ENCODE measurements at places on chromosomes 7 and 10.
A peak's percentile ranks its signal among the peaks of the same experiment; 100 is the strongest.

DNA sequence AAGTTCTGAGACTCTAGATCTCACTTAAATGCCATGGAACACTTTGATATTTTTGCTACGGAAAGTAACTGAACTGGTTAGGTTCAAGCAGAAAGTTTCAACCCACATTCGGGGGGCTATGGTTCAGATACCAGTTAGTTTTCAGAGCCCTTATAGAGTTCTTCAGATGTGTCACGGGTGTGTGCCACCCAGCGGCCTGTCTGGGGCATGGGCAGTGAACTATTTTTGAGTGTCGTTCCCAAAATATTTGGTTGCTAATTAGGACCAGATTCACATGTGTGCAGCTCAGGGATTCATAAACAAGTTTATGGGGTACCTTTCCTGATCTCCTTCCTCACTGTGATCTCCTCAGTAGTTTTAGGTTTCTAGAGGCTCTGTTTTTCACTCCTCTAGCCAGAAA lies 271.9 kb downstream of the C7orf25 start:
- no peak for DNase-seq

DNA sequence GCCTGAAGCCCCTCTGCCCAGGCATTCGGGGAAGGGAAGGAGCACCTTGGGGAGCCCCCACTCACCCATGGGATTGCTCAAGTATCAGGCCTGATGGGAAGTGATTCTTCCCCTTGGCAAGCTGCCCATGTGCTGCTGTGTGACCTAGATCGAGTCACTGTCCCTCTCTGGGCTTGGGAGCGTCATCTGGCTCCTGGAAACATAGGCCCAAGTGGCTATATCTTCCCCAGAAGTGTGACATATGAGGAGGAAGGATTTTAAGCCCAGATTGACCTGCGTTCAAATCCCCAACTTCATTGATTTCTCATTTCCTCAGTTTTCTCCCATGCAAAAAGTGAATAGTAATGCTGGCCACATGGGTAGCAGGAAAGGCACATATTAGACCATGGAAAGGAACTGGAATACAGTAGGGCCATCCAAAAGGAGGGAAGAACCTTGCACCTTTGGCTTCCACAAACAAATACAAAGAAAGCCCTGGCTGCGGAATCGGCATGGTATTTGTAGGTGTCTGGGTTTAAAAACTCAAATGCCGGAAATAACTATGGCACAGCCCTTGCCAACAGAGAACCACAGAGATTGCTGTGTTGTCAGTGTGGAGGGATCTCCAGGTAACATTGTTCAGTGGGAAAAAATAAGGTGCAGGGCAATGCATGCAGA lies 169.5 kb upstream of the ZMIZ1 start:
- DNase-seq, result no peak

GRCh38 chr10:8361510-8361844 lies 307.0 kb downstream of the GATA3 start:
- DNase-seq, result peak; percentile 6

GRCh38 chr7:43905956-43906330 lies 453 bp downstream of the URGCP start:
- peak; percentile 40 for DNase-seq

DNA sequence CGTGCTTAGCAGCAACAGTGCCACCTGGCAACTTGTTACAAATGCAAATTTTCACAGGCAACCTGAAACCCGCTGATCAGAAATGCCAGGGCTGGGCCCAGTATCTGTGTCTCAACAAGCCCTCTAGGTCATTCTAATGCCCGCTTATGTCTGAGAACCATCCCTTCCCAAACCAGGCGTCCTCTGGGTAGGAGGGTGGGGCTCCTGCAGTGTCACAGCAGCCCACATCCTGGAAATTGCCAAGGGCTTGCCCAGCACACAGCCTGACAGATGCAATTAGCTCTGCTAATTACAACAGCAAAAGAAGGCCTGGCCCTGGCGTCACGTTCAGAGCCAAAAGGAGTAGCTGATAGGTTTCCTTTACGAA lies 15.9 kb downstream of the ITPRIP start:
- DNase-seq, result peak; percentile 79

GRCh38 chr10:6778992-6779701 lies 199.1 kb upstream of the PRKCQ start:
- DNase-seq, result no peak

GRCh38 chr10:96639899-96640298 lies 53.1 kb upstream of the TM9SF3 start:
- DNase-seq, result no peak

DNA sequence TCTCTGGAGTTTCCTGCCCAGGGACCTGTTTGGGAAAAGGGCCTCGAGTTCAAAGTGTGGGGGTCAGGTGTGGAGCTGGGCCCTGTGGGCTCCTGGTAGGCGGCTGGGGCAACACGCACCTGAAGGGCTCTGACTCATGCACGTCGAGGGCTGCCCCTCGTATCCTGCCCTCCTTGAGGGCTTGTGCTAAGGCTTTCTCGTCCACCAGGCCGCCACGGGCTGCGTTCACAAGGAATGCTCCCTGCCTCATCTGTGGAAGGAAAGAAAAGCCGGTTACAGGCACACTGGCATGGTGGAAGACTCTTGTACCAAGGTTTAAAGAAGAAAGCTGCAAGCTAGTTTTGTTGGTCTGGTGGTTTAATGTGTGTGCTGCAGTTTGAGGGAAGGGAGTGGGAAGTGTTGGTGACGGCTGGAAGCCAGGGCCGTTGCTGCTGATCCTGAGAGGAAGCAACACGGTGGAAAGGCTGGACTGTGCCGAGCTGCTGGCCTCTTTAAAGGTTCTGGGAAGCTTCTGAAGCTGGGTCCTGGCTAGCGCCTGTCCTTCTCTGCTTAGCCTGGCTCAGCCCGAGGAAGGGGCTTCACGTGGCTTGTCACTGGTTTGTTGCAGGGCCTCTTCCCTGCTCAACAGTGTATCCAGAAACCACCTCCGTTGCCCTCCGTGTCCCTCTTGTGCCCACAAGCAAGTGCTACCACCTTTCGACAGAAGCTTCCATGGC lies 52.0 kb downstream of the ZRANB1 start:
- DNase-seq, result no peak

GRCh38 chr7:23759671-23760391 lies 49.8 kb downstream of the STK31 start:
- DNase-seq, result no peak

DNA sequence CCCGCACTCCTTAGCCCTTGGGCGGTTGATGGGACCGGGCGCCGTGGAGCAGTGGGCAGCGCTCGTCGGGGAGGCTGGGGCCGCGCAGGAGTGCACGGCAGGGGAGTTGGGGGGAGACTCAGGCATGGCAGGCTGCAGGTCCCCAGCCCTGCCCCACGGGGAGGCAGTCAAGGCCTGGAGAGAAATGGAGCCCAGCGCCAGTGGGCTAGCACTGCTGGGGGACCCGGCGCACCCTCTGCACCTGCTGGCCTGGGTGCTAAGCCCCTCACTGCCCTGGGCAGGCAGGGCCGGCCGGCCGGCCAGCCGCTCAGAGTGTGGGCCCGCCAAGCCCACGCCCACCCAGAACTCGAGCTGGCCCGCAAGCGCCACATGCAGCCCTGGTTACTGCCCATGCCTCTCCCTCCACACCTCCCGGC lies 147.2 kb upstream of the PITRM1 start:
- DNase-seq, result no peak

- DNase-seq, result no peak
Measured at GRCh38 chr10:85946713-85947326, 419.8 kb downstream of the GRID1 start.

DNA sequence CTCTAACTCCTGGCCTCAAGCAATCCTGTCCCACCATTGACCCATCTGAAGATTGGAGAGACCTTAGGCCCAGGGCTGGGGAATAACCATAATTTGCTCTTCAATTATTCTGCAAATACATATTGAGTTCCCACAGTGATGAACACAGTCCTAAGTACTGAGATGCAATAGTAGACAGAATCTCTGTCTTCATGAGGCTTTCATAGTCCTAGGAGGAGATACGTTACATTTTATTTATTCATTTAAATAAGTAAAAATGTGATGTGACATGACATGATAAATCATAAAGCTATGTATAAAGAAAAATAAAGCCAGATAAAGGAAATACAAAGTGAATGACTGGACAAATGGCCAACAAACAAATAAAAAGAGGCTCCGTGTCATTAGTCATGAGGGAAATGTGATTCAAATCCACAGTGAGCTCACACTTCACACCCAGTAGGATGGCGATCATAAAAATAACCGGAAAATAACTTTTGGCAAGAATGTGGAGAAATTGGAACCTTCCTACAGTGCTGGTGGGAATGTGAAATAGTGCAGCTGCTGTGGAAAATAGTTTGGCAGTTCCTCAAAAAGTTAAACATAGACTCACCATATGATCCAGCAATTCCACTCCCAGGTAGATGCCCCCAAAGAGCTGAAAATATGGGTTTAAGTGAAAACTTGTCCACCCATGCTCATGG lies 52.1 kb upstream of the JCAD start:
- DNase-seq, result no peak

GRCh38 chr10:129045599-129045998 lies 421.4 kb upstream of the MGMT start:
- DNase-seq, result no peak

- no peak for DNase-seq
Measured at GRCh38 chr10:129514568-129515451, 47.8 kb downstream of the MGMT start.

DNA sequence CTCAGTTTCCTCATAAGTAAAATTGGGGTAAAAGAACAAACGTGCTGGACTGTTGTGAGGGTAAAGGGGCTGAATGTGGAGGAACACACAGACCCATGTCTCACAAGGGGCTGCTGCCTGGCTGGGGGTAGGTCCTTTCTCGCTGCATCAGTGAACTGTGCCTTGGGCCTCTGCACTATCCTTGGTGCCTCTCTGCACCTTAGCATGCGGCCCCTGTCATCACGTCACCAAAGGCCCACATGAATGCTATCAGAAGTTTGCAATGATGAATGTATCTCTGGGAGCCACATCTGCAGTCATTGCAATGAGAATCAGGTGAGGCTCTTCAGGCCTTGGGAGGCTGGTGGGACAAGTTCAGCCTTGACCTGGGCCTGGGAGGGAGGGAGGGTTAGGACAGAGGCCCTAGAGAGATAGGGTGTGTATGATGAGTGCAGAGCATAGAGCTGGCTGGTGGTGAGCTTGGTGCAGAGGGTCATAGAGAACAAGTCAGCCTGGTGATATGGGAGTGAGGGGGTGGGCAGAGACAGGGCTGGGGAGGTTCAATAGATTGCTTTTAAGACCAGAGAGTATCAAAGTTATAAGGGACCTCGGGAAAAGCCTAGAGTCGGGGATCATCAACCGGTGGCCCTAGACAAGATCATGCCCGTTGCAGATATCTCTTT lies 308.4 kb downstream of the RPS24 start:
- DNase-seq, result no peak

DNA sequence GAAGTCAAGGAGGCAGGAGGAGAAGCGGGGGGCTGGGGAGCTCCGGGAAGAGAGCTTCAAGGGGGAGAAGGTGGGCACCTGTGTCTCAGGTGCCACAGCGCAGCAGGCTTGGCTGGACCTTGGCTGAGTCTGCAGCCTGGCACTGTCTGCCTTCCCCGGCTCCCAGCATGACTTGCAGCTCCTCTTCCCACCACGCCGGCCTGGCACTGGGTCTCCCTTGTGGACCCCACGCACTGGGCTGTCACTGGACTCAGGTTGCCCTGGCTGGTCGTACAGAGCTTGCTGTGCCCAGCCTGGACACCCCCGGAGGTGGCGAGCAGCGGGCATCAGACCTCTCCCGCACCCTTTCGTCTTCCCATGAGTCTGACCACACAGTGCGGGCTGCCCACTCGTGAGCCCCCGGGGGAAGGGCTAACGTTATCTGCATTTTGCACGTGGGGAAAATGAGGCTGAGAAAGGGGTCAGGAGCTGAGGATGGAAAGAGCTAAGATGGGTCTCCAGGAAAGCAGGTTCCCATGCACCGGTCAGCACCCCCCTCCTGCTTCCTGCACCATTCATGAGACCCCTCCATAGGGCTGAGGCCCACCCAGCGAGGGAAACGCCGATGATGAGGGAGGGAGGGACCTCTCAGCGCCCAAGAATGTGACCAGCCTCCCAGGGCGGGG lies 40.3 kb upstream of the PSMG3 start:
- DNase-seq, result no peak

DNA sequence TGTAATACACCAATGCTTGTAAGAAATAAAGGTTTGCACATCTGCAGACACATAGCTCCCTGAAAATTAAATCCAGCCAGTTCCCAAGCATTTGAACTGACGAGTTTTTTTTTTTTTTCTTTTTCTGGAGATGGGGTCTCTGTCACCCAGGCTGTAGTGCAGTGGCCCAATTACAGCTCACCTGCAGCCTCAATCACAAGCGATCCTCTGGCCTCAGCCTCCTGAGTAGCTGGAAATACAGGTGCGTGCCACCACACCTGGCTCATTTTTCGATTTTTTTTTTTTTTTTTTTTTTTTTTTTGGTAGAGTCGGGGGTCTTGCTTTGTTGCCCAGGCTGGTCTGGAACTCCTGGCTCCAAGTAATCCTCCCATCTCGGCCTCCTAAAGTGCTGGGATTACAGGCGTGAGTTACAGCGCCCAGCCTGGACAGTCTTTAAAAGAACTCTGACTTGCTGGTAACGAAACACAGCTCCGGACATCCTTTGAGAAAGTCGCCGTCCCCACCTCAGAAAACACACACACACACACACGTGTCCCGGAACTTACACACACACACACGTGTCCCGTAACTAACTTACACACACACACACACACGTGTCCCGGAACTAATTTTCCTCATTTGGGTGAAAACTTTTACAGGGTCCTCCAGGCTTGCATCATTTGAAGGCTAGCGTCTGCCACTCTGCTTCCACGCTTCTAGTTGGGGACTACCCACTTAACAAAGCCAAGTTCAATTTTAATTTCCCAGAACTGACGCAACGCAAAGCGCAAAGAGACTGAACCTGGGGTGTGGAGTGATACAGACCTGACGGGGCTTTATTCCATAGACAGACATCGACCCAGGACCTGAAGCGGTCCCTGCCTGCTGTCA lies 18.6 kb downstream of the OCM2 start:
- DNase-seq, result peak; percentile 43

DNA sequence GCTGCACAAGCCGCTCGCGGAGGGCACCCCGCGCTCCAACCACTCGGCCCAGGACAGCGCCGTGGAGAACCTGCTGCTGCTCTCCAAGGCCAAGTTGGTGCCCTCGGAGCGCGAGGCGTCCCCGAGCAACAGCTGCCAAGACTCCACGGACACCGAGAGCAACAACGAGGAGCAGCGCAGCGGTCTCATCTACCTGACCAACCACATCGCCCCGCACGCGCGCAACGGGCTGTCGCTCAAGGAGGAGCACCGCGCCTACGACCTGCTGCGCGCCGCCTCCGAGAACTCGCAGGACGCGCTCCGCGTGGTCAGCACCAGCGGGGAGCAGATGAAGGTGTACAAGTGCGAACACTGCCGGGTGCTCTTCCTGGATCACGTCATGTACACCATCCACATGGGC lies 50.0 kb downstream of the FIGNL1 start:
- DNase-seq, result no peak

- DNase-seq, result no peak
Measured at GRCh38 chr7:147296201-147296600, 1179.6 kb downstream of the CNTNAP2 start.

DNA sequence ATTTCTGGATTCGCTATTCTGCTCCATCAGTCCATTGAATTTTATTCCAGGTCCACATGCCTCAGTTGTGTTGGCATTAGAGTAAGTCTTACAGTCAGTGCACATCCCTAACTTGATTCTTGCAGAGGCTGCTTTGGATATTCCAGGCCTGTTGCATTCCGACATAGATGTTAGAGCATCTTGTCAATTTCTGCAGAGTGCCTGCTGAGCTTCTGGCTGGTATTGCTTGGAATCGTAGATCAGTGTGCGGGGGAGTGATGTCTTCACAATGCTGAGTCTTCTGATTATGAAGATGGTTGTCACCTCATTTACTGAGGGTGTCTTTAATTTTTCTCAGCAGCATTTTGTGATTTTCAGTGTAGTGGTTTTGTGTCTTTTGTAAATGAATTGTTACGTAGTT lies 45.2 kb downstream of the INPP5A start:
- DNase-seq, result no peak

- DNase-seq, result no peak
Measured at GRCh38 chr7:154857728-154858681, 144.9 kb downstream of the PAXIP1 start.
